ENCODE measurements at places on chromosomes 5 and 9.

DNA sequence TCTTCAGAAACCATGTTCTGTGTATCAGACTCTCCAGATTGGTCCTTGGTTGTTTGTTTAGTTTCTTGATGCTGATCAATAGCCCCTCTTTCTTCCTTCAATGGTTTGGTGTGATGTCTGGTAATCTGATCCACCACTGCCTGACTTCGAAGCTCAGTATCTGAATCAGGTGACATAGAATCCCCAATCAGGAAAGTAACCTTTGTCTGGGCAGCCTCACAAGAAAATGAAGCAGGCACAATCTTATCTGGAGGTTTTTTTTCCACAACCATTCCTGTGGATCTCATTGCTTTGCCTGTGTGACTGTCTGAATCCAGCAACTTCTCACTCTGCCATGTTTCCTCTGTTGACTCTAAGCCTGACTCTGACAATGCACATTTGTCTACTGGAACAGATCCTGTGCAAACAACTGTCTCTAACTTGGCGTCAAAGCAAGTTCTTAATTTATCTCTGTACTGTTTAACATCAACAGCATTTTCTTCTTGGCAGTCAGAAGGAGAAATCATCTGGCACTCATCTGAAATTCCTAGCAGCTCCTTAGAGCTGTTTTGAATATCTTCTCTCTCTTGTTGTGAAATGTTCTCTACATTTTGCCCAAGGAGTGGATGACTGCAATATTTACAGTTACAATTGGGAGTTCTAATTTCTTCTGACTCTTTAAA, 37.1 kb upstream of the RAPGEF6 start:
- no peak for DNase-seq

DNA sequence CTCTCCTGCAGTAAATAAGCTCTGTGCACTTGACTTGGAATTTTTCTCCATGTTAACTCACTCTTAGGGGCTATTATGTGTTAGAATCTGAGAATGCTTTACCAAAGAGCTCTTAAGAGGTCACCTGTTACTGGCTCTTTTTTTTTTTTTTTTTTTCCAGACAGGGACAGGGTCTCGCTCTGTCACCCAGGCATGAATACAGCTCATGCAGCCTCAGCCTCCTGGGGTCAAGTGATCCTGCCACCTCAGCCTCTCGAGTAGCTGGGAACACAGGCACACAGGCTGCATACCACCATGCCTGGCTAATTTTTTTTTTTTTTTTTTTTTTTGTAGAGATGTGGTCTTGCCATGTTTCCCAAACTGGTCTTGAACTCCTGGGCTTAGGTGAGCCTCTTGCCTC, 22.1 kb downstream of the HMGXB3 start:
- DNase-seq: no peak

DNA sequence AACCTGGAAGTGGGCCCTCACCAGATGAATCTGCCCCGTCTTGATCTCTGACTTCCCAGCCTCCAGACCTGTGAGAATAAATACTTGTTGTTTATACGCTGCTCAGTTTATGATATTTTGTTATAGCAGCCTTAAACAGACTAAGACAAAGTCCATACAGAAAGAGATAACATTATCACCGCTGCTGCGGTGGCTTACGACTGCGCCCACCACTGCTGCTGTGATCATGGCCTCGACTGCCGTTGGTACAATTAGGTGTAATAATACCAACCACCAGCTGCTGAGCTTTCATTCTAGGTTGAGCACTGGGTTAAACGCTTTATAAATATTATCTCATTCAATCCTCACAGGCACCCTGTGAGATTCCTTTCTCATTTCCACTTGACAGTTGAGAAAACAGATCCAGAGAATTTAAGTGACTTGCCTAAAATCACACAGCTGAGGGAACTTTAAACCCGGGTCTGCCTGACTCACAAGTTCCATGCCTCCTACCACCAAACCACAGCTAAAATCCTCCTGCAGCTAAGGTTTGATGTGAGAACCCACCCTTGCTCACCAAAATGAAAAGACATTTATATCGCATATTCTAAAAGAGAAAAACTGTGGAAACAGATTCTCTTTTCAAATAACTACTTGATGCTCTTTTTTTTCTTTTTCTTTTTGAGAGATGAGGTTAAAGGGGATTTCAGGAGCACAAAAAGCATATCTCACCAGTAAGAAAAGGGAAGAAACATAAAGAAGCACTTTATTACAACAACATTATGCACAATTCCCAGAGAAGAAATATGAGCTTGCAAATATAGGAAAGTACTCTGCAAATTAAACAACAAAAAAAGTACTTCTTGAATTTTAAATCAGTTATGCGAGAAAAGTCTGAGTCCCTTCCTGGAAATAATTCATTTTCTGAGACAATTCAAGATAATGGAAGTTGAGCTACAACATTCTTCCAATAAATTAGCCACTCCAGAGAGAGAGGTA, 23.9 kb downstream of the GOLM1 start:
- DNase-seq: no peak

GRCh38 chr5:173202266-173202875, 32.6 kb downstream of the NKX2-5 start:
- DNase-seq: no peak

DNA sequence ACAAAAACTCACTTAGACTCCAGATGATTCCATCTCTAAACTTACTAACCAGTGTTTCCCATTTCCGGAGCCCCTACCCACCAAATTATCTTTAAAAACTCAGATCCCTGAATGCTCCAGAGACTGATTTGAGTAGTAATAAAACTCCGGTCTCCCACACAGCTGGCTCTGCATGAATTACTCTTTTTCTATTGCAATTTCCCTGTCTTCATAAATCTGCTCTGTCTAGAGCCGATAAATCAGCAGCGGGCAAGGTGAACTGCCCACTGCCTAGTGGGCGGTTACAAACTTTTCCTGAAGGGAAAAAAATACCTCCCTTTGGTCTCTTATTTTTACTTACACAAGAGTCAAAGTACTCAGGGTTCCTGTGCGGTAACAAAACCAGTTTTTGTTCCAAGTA, 624.4 kb upstream of the RORB start:
- DNase-seq: no peak

DNA sequence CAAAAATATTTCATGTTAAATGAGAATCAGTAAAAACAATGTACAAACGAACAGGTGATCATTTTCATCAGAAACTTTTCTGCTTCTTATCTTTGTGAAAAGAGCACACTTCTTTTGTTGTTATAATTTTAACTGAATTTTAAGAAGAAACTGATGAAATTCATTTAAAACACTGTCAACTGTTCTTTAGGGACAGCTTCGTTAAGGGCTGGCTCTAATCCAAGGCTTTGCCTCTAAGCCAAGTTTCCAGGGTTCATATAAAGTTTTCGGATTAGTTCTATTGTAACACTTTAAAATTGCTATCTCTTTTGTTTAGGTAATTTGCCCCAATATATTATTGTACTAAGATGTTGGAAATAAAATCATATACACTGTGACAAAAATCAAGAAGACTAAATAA, 559.2 kb downstream of the TUSC1 start:
- DNase-seq: no peak

- no peak for DNase-seq
Observed at GRCh38 chr5:37248421-37248969, 681 bp downstream of the CPLANE1 start.

Data from NCI-H2107 (cell line).